SW 1271 (cell line): ENCODE measurements at places on chromosomes 6 and 20.

GRCh38 chr6:151482290-151482689, 11.5 kb upstream of the CCDC170 start:
- DNase-seq: no peak

- no peak for DNase-seq
These were observed 25.3 kb downstream of the BMP2 start for GRCh38 chr20:6792789-6793188.

- no peak for DNase-seq
These were observed 285.8 kb upstream of the TBX18 start for GRCh38 chr6:85050149-85050548.

- no peak for DNase-seq
These were observed 19.9 kb downstream of the SLC13A3 start for GRCh38 chr20:46631212-46631869.

DNA sequence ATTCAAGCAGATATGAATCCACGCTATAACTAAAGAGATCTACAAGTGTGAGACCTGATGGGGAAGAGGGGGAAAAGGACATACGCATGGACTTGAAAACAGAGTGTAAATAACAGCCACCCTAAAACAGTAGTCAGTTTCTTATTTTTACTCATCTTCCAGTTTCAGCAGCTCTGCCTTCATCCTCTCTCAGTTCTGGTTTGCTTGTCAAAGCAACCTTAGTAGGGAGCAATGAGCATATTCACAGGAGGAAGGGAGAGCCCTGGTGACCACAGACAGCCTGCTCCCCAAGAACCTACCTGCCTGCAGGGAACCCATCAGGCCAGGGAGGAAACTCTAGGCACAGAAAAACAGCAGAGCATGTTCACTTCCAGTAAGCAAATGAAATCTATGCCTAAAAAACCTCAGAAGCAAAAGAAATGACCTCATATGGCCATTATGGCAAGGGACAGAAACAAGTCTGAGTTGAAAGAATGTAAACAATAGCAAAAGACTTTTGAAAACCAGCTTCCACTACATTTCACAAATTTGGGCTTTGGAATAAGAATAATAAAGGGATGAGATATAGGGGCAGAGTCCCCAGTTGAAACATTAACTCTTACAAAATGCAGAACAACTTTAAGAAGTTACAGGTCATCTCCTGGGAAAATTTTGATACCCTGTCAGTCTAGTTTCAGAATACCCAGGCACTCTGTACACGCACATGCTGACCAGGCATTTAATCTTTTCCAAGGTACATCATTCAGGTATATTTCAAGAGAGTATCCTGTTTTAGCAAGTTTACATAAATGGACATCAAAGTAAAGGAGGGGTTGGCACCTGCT, 120.8 kb upstream of the BCLAF1 start:
- DNase-seq: no peak

- DNase-seq: no peak
These were observed 55.6 kb downstream of the TULP4 start for GRCh38 chr6:158367816-158368215.
